ENCODE measurements at places on chromosomes 5 and 9.

DNA sequence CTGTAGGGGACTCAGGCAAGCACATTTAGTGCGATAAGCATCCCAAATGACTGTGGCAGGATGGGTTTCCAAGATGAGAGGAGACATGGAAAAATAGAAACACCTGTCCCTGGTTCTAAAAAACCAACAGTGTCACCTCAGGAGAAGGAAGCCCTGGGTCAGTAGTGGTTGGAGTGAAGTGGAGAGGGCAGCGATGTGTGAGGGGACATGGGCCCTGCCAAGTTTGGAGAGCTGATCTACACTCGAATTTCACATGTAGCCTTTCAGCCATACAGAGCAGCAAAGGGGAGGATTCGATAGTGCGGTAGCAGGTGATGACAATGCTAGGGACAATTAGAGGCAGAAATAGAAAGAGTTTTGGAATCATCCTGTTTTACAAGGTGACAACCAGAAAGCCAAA, 32.6 kb upstream of the LHX2 start:
- no peak for DNase-seq

- no peak for DNase-seq
Measured at GRCh38 chr9:16171911-16172310, 619.1 kb downstream of the CCDC171 start.

- no peak for DNase-seq
Measured at GRCh38 chr5:93395971-93396379, 185.0 kb downstream of the NR2F1-AS1 start.

DNA sequence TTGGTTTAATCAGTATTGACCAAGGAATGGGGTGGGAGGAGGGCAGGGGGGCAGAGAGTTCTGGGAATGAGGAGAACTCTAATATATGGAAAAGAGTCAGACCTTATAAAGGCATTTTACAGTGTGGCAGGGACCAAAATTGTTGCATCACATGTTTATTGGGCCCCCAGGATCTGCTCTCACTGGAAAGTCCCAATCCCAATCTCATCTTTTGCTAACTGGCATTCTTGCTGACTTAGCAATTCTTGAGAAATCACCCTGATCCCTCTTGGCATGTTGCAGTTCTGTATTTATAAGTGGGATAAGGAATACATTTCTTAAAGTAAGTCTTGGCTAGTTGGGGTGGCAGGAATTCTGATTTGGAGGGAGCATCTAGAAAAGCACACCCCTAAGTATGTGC, 104.4 kb upstream of the CXCL14 start:
- no peak for DNase-seq

DNA sequence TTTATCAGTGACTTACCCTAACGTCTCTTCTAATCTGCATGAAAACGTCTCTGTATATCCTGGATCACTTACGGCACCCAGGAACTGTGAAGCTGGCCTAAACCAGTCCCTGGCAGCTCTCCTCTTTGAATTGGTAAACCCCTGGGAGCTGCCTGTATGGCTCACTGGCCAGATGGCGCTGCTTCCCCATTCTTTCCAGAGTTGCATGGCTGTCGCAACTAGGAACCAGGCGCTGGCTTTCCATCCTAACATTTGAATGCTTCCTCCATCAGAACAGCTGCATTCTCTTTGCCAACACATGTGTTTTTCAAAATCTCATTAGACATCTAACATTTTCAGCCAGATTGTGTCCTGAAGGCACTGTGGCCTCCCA, 8.0 kb upstream of the PCA3 start:
- peak; percentile 62 for DNase-seq

- no peak for DNase-seq
Measured at GRCh38 chr9:135117281-135117680, 29.8 kb downstream of the OLFM1 start.

GRCh38 chr9:117341151-117341550, 73.7 kb downstream of the ASTN2 start:
- no peak for DNase-seq

DNA sequence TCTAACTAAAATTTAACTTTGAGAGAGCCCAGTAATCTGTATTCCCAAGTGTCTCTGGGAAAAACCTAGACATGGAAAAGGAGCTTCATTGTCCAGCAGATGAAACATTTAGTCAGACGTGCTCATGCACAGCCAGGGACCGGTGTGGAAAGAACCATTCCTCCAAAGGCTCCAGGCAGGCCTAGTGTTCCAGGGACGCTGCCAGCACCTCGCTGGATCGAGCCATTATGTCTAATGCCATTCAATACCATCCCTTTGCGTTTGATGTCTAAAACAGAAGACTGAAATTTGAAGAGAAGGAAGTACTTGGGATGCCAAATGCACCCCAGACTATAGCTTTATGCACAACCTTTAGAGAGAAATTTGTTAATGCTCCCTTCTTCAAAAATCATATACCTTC, 1.4 kb upstream of the CHSY3 start:
- DNase-seq: no peak

- DNase-seq: no peak
Measured at GRCh38 chr5:105639511-105639910, 2031.2 kb downstream of the EFNA5 start.

- no peak for DNase-seq
Measured at GRCh38 chr5:1643651-1644392, 120.1 kb upstream of the LPCAT1 start.

DNA sequence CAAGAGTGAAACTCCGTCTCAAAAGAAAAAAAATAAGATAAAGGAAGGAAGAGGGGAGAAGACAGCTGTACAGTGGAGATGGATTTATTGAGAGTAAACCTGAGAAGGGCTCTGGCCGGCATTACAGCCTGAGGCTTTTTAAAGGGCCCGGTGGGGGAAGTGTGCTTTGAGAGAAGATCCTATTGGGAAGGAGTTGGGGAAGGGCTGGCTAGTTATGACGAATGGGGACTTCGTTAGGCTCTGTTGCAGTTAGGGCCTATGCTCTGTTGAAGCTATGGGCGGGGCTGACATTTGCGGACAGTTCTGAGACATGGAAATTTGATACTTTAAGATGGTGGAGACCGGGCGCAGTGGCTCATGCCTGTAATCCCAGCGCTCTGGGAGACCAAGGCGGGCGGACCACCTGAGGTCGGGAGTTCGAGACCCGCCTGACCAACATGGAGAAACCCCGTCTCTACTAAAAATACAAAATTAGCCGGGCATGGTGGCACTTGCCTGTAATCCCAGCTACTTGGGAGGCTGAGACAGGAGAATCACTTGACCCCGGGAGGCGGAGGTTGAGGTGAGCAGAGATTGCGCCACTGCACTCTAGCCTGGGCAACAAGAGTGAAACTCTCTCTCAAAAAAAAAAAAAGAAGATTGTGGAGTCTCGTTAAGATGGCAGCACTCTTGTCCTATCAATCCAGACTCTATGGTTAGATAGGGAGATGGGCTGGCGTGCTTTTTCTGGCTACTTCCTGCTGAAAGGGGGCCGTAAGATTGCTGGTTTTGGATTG, 33.2 kb downstream of the C9orf50 start:
- no peak for DNase-seq

DNA sequence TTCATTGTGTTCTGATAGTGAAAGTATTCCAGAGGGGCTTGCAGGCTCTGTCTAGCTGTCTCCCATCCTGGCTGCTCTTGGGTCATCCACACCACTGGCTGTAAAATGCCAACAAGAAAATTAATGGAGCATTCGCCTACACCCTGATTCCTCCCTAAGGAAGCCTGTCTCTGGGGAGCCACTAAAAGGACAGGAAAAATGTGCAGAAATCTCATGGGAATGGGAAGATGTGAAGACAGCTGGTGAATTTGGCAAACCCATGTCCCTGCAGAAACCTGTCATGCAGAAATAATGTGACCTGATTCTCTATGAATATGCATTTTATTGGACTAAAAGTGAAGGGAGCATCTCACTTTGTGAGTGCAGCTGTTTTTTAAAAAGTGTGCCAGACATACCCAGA, 265.6 kb downstream of the TUSC1 start:
- no peak for DNase-seq

DNA sequence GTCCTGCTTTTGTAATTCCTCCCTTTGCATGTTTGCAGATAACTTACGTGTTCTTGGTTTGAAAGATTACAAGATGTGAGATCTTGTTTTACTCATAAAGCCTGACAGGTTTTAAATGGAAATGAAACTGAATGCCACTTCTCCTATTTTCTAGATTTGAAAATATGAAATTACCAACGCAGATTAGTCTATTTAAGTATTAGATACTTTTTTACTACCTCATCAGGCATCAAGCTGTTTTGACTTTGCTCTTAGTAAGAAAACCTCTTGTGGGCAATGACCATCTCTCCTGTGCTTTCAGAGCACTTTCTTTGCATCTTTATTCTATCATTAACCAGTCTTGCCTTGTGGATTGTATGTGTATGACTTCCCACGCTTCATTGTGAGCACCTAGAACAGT, 3.5 kb downstream of the DMXL1 start:
- DNase-seq: no peak

GRCh38 chr9:95049761-95050160, 267.7 kb downstream of the FANCC start:
- no peak for DNase-seq

- no peak for DNase-seq
Measured at GRCh38 chr5:132480042-132480441, 10.5 kb downstream of the IRF1 start.

GRCh38 chr5:44909004-44909403, 100.3 kb downstream of the MRPS30 start:
- DNase-seq: no peak

GRCh38 chr5:124912638-124913328, 166.3 kb upstream of the ZNF608 start:
- DNase-seq: no peak

GRCh38 chr5:126947146-126948010, 83.0 kb downstream of the MARCHF3 start:
- no peak for DNase-seq

- DNase-seq: no peak
Measured at GRCh38 chr5:57581772-57582171, 99.2 kb upstream of the ACTBL2 start.

DNA sequence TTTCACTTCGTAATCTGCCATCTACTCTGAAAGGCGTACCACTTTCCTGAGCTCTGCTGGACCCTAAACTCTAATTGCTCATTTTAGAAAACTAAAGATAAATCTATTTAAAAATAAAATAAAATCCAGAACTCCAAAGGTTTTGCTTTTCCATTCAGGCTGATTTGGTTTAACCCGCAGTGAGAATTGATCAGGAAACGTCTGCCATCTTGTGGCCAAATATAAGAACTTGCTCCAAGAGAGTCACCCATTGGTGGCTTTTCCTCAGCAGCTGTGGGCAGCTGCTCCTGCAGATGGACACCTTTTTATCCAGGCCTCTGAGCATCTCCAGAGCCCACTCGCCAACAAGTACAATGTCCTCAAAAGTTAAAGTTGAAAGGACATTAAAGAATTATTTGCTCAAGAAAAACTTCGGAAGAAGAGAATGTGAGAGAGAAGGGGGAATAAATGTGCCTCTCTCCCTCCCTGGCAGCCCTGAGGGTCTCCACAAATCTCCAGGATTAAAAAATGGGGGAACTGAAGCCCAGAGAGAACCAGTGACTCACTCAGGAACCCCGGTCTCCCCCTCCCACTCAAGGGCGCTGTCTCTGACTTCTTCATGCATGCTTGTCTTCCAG, 4.1 kb downstream of the SAXO1 start:
- peak; percentile 60 for DNase-seq

DNA sequence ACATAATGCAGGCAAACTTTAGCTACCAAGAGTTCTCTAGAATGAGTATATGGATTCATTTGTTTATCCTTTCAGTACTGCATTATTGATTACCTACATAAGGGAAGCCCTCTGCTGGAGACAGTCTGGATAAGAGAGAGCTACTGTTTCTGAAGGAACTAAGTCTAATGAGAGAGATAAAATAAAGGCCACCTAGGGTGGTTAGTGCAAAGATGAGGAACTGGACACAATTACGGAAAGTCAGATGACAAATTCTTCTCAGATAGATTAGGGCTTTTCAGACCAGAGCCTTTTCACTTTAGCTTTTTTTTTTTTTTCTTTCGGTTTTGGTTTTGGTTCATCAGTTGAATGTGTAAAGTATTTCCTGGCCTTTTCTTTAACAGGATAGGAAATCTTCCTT, 31.3 kb downstream of the ISOC1 start:
- no peak for DNase-seq

DNA sequence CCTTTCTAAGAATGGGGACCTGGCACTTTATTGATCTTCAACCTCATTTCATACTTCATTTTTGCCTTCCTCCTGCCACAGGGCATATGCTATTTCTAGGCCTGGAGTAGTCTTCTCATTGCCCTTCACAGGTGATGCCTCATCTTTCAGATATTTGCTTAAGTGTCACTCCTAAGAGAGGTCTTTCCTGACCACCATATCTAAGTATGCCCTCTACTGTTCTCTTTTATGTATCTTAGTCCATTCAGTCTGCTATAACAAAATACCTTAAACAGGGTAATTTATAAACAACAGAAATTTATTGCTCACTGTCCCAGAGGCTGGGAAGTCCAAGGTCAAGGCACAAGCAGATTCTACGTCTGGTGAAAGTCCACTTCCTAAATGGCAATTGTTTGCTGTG, 99.1 kb downstream of the ADAMTS6 start:
- DNase-seq: no peak

DNA sequence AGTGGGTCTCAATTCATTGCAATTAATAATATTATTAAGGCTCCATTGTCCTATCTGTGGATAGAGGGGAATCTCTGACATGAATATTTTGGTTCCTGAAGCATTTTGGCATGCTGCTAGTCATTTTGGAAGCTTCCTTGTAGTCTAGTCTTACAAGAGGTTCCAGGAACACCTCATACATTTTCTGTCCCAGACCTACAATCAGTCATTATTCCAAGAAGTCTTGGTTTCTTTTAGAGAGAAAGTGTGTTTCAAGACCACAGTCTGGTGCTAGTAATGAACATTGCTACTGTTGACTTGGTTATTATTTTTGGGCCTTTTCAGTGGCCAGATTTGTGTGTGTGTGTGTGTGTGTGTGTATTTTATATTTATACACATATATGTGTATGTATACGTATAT, 98.9 kb downstream of the ERCC6L2 start:
- DNase-seq: no peak

DNA sequence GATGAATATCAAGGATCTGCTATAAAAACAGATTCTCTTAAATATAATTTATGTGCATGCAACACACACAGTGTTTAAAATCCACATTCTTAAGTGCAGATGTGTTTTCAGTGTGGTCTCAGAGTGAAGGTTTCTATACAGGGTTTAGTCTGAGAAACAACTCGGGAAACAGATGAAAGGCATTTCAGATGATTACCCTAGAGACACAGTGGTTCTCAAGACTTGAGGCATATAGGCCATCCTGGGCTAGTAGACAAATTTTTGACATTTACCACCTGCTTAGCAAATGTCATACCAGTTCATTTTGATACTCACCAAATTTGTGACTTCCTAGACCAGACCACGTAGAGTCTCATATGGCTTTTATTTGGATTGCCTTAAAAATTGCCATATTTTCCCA, 216.5 kb downstream of the ARL15 start:
- no peak for DNase-seq

- DNase-seq: no peak
Measured at GRCh38 chr9:10232352-10232930, 380.4 kb downstream of the PTPRD start.

- no peak for DNase-seq
Measured at GRCh38 chr9:132288361-132288760, 66.4 kb downstream of the SETX start.

DNA sequence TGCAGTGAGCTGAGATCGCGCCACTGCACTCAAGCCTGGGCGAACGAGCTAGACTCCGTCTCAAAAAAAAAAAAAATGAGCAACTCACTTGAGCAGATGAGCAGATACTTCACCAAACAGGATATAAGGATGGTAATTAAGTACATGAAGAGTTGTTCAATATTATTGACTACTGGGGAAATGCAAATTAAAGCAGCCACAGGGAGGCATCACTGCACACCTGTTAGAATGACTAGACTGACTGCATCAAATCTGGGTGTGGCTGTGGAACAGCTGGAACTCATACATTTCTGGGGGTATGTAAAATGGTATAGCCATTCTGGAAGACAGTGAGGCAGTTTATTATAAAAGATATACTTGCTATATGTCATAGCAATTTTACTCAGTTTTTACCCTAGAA, 93.0 kb downstream of the WNK2 start:
- no peak for DNase-seq

All from ecto neural progenitor cell (in vitro differentiated cells).